Fibroblast of villous mesenchyme (primary cell): ENCODE measurements at places on chromosomes 12 and 14.
A peak's percentile ranks its signal among the peaks of the same experiment; 100 is the strongest.

- DNase-seq: no peak
Measured at GRCh38 chr12:71558445-71558844, 105.2 kb downstream of the ZFC3H1 start.

DNA sequence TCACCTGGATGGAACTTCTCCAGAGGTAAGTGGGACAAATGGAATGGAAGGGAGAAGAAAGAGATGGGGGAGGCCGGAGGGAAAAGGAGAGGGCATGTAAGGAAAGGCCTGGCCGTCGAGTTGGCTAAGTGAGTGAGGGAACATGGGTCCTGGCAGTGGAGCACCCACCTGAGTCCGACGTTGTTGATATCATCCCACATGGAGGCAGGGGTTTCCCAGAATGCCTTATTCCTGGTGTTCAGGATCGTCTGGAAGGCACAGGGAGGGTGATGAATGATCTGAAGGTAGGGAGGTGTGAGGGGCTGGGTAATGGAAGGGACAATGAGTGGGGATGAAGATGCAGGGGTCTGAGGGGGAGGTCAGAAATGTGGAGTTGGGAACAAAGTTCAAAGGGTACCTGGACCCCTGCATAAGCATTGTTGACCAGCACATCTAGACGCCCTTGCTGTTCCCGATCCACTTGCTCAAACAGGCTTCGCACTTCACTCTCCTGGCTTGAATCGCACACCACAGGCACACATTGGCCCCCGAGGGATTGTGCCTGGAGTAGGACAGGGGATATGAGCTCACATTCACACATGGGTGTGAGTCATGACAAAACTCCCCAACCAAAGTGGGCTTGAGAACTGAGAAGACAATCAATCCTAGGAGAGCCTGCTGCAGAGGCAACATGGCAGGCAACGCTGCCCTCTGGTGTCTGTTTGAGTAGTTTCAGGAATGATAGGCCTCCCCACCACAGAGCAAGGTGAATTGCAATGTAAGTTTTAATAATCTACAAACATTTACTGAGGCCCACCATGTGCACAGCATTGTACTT, 3.0 kb downstream of the DHRS1 start:
- DNase-seq: peak; percentile 84

GRCh38 chr14:75861161-75861621, 120.6 kb downstream of the TGFB3 start:
- DNase-seq: peak; percentile 97

GRCh38 chr14:90405755-90406154, 8.9 kb downstream of the CALM1 start:
- no peak for DNase-seq

DNA sequence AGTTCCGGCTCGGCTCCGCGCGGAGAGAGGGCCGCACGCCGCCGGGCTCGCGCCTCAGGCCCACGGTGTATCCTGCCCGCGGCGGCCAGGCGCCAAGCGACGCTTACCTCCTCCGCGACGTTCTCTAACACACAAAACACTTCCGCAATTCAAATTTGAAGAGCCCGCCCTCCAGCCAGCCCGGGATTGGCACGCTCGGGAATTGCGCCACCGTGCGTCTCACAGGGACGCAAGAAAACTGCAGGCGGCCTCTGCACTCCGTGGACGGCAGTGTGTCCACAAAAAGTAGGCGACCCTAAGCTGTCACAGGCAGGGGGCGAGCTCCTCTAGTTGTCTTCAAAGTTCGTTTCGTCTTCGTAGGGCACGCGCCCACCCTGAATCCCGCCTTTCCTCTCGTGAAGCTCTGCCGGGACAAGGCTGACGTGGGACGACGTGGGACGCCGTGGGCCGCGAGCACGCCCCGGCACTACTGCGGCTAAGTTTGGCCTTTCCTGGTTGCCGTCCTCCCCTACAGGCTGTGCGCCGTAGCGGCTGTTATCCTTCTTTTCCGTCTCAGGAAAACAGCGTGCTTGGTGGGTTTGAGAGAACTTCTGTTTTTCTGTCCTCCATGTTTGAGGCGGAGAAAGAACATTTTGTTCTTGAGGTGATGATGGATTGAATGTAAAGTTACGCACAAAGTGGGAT, at the start of gene MIS18BP1:
Gene MIS18BP1, minus strand, starts transcription at position 133 of the 684 bp plus-strand sequence. CDS start 5,916 bp downstream, outside the sequence.
- peak; percentile 99 for DNase-seq

GRCh38 chr12:31260840-31261239, 65.1 kb downstream of the SINHCAF start:
- DNase-seq: no peak

DNA sequence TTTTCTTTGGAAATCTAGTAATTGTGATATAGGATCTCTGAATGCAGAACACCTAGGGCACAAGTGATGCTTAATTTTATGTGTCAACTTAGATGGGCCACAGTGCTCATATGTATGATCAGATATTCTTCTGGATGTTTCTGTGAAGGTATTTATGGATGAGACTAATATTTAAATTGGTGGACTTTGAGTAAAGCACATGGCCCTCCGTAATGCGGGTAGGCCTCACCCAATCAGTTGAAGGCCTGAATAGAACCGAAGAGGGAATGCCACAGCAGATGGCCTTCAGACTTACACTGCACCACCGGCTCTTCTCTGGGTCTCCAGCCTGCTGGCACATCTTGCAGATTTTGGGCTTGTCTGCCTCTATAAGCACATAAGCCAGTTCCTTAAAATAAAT, 60.0 kb downstream of the ETV6 start:
- no peak for DNase-seq

GRCh38 chr14:33897878-33898535, 52.9 kb downstream of the EGLN3 start:
- DNase-seq: no peak

GRCh38 chr12:126781593-126781992, 1485.4 kb upstream of the TMEM132C start:
- DNase-seq: no peak

DNA sequence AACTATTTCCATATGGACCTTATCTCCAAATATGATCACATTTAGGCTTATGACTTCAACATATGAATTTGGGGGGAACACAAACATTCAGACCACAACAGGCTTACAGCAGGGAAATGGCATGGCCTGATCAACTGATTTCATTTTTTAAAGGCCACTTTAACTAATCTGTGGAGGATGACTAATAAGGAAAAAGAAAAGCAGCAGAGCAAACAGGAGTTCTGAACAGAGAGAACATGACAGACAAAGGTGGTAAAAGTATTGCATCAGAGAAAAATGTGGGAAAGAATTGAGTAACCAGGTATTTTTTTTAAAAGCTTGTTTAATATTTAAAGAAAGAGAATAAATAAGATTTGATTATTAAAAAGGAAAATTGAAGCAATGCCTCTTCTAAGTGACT, 366.1 kb upstream of the TMPO start:
- no peak for DNase-seq

DNA sequence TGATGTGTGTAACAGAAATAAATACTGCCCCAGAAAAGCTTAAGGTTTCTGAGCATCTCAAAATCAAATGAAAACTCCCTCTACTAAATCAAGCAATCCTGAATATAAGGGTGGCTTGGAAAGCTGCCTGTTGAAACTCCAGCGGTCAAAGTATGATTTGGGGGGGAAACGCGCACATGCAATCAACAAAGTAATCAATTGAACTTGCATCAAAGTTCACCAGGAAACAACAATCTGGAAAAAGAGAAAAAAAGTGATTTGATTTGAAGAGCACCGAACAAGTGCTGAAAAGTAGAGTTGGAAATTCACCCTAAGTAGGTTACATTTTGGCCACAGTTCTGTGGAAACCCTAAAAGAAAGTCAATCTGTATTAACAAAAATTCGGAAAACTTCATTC, 700 bp downstream of the CNIH1 start:
- no peak for DNase-seq

DNA sequence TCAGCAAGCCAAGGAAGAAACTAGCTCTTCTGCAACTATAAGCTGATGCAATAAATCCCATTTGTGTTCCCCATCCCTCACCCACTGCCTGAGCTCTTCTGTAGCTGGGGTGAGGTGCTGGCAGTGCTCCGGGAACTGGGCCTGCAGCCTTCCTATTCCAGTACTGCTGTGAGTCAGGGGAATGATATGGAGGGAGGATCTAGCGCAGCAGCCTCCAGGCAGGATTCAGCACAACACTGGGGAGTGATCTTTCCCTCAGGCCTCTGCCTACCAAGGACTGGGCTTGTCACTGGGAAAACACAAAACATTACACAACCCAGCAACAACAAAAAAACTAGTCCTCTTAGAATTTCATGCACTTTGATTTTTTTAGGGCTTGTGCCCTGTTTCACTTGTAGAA, 58.7 kb downstream of the ST8SIA1 start:
- DNase-seq: peak; percentile 96

- DNase-seq: no peak
Measured at GRCh38 chr14:94165744-94166143, 8.4 kb upstream of the PPP4R4 start.

- DNase-seq: no peak
Measured at GRCh38 chr12:48536602-48537001, 11.2 kb downstream of the OR8S1 start.

DNA sequence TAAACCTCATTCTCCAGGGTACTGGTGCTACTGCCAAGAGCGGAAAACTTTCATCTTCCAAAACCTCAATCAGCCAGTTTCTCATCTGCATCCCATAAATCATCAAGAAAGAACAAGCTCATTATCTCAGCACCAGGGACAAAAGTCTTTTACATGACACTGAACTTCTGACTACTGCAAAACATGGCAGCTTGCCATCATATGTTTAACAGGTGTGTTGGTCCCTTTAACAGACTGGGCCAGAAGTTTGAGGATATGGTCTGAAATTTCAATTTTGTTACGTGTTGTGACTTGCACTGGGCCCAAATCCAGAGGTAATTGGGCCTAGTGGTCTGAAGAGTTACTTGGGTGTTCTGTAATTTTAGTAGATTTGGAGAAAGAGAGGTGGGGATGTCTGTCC, 305.4 kb upstream of the SEL1L start:
- DNase-seq: no peak

- no peak for DNase-seq
Measured at GRCh38 chr12:132772606-132773005, 11.0 kb upstream of the ANKLE2 start.
